ENCODE measurements at places on chromosomes 16 and 17.
A peak's percentile ranks its signal among the peaks of the same experiment; 100 is the strongest.

- no peak for DNase-seq
Observed at GRCh38 chr17:73757420-73757819, 113.2 kb upstream of the SDK2 start.

- no peak for DNase-seq
Observed at GRCh38 chr16:47643323-47644000, 182.3 kb downstream of the PHKB start.

DNA sequence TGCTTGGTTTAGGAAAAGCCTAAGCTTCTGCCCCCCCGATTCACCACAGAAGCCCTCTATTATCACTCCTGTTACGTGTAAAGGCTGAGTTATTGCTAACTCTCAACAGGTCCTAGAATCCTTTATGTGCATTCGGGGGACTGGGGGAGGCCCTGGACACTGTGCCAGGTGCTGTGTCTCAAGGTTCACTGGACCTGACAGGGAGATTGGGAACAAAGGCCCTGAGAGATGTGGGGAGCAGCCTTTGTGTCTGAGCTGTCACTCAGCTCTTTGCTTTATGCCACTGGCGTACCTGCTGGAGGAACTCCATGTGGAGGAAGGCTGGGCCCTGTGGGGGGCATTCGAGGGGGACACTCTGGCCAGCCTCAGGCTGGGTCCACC, 65.9 kb downstream of the METRNL start:
- no peak for DNase-seq

DNA sequence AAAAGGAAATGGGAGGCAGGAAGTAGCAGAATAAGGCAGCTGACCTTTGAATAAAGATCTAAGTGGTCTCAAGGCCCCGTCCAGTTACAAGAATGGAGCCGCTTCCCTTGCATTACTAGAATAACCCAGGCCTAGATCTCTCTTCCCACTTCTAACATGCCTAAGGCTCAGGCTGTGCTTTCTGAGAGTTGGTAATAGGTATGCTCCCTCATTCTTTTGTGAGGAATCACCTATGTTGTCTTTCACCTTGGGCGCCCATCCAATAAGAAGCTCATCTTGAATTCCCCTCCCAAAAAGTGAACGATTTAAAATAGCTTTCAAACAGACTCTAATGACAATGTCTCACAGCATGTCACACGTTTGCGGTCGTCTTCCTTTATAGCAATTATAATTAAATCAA, 101.2 kb downstream of the KCNJ2 start:
- DNase-seq, result no peak

GRCh38 chr16:68539711-68540239, 684 bp downstream of the ZFP90 start:
- no peak for DNase-seq

DNA sequence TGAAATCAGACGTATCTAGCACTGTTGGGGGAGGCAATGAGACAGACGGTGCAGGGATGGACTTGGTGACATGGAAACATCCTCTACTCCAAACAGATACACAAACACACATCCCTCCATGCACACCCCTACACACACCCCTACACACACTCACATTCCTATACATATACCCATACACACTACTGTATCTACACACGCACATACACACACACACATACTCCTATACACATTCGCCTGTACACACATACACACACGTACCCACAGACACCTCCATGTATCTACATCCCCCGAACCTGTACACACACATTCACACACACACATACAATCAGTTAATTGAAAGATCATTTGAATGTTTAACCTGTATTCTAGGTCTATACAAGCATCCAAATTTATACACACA, 53.5 kb downstream of the MAF start:
- DNase-seq, result no peak

DNA sequence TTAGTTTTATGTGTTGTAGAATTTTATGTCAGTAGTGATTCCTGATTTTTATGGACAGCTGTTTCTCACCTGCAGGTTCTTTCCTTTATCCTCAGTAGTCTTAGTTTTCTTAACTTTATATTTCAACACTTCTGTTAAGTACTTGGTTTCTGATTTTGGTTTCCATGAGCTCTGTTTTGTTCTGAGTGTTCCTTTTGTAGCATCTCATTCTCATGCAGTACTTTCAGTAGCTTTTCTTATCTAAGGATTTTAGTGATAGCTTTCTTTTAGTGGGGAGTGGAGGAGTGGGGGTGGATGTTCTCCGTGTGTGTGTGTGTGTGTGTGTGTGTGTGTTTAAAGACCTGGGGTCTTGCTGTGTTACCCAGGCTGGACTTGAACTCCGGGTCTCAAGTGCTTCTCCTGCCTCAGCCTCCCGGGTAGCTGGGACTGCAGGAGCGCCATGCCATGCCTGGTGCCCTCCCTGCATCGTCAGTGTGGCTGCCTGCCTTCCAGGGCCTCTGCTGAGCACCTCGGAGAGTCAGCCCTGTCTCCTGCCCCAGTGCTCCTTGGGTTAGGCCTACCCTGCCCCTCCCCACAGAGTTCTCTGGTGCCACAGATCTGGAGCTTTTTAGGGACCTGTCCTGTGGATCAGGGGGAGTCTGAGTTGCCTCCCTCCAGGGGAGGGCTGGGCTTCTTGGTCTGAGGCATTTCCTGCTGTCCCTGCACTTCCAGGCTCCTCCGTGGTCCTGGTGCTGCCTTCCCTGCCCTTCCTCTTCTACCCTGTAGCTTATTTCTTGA, 4.3 kb upstream of the ZNF750 start:
- DNase-seq, result no peak

- no peak for DNase-seq
Observed at GRCh38 chr17:74864866-74865395, 5.2 kb upstream of the GRIN2C start.

GRCh38 chr17:12794919-12795532, 5.7 kb downstream of the ARHGAP44 start:
- DNase-seq, result no peak

GRCh38 chr16:68935008-68935407, 91.7 kb downstream of the TANGO6 start:
- DNase-seq, result no peak

GRCh38 chr16:68468842-68469241, 20.5 kb upstream of the SMPD3 start:
- DNase-seq, result no peak

DNA sequence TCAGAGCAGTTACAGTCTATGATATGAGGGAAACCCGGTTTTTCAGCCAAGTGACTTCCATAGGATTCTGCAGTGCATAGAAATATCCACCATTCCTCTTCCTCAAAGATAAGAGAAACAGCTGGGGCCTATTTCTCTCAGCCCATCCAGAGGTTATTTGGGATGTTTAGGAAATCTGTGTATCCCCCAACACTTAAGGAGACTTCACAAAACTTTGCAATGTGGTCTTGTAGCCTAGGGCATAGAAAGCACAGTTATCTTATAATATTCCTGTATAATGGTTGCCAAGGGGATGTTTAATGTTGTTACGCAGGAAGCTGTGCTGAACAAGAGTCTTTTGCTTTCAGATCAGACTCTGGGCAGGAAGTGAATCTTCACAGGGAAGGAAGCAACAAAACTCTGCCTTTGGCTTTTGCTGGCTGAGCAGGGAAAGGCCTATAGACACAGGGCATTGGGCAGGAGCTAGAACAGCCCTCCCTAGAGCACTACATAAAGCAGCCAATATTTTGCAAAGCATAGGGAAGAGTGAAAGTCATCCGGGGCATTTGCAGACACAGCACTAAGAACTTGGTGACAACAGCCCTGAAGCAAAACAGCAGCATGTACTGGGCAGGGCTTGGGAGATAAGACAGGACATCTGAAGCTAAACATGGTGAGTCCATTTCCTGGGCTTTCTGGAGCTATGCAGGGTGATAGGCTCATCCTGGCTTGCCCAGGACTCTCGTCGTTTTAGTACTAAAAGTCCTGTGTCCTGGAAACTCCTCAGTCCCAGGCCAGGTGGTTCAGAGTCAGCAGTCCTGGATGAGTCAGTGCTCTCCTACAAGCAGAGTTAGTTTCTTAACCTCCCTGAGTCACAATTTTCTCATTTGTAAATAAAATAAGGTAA, 18.7 kb upstream of the BEAN1 start:
- DNase-seq, result peak; percentile 88

GRCh38 chr16:87823181-87823929, 46.0 kb downstream of the SLC7A5 start:
- DNase-seq, result no peak

DNA sequence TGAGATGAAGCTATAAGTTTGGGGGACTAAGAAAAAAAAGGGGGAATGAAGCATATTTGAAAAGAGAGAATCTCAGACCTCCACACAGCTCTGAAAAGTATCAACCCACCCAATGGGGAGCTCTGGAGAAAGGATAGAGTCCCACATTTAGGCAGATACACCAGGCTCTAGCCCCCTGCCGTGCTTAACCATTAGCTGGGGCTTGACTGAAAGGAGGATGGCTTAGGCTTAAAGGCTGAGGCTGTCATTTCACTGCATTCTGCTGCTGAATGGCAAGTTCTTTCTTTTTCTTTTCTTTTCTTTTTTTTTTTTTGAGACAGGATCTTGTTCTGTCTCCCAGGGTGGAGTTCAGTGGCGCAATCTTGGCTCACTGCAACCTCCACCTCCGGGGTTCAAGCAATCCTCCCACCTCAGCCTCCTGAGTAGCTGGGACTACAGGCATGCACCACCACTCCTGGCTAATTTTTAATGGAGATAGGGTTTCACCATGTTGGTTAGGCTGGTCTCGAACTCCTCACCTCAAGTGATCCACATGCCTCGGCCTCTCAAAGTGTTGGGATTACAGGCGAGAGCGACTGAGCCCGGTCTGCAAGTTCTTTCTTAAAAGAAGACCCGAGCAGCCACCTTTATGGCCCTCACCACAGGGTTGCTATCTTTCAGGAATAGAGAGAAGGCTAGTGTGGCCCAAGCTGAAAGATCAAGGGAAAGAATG, 9.0 kb upstream of the MMP2 start:
- DNase-seq, result no peak

DNA sequence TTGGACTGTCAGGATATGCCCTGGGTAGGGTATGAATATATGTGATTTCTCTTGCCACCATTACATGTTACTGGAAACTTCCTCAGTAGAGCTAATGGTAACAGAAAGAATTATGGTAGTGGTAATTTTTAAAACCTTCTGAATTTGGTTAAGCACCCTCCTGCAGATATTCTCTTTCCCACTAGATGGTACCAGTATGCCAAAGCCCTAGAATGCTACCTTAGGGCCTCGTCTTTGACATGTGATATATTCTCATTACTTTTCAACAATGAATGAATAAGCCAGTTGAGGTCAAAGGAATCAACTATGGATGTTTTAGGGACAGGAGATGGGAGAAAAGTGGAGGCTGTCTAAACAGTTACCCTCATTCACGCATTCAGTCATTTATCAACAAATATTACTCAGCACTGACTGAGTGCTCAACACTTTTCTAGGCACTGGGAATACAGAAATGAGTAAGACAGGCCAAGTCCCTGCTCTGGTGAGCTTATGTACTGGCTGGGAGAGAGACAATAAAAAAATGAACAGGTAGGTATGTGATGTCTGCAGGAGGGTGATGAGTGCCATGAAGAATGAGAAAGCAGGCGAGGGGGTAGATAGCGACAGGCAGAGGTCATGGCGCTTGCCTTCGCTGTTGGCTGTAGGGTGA, 14.7 kb downstream of the CDH13 start:
- DNase-seq, result no peak

GRCh38 chr17:78623541-78623940, 46.3 kb upstream of the DNAH17 start:
- DNase-seq, result no peak

- no peak for DNase-seq
Observed at GRCh38 chr17:66995944-66996343, 31.4 kb downstream of the CACNG4 start.

DNA sequence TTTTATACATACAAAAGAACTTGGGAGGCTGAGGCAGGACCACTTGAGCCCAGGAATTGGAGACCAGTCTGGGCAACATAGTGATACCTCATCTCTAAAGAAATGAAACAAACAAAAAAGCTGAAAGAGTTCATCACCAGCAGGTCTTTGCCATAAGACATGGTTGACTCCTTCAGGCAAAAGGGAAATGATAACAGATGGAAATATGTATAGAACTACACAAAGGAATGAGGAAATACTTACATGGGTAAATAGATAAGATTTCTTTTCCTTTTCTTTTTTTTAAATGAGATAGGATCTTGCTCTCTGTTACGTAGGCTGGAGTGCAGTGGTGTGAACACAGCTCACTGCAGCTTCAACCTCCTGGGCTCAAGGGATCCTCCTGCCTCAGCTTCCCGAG, 165.3 kb downstream of the PARN start:
- DNase-seq, result no peak

All from kidney epithelial cell (primary cell).